ENCODE measurements at places on chromosomes 4 and X. TPM values are rescaled to one million over a fixed set of nuclear protein-coding genes. Genes with fewer than 3 reads are reported as not detected.

Gene STK32B
- 20.8 TPM for total RNA-seq

Gene SEC24B
- 12.4 TPM for total RNA-seq

Gene SCRG1
- total RNA-seq, result not detected

Gene GRPR
- total RNA-seq, result not detected

Gene PDZD4
- total RNA-seq, result 0.33 TPM

Gene CXCL11
- not detected for total RNA-seq

Gene ADH4
- not detected for total RNA-seq

Gene SYN1
- total RNA-seq, result 0.17 TPM

Gene RTL9
- total RNA-seq, result not detected

Gene RADX
- total RNA-seq, result 0.09 TPM

Gene TMEM154
- total RNA-seq, result 0.95 TPM

Gene NWD2
- total RNA-seq, result under 0.01 TPM

Gene EREG
- under 0.01 TPM for total RNA-seq

Gene ZCCHC18
- total RNA-seq, result 0.98 TPM

Gene PNMA3
- total RNA-seq, result not detected

Gene IGBP1
- 118 TPM for total RNA-seq

Gene TEX13B
- not detected for total RNA-seq

Gene SPP1
- total RNA-seq, result not detected

Gene RAB9B
- total RNA-seq, result 1.5 TPM

Gene GYPE
- not detected for total RNA-seq

Gene PSAPL1
- not detected for total RNA-seq

Gene KCNE5
- not detected for total RNA-seq

Gene CT47B1
- not detected for total RNA-seq

Gene NALF2
- total RNA-seq, result 0.17 TPM

Gene PPEF1
- total RNA-seq, result not detected

Gene NUP62CL
- total RNA-seq, result 0.11 TPM

Gene UTP14A
- 24.9 TPM for total RNA-seq

Gene ZBED1
- 35.8 TPM for total RNA-seq

Gene SSX3
- not detected for total RNA-seq

Gene MRPS18C
- 20.5 TPM for total RNA-seq

Gene UGT2B17
- total RNA-seq, result not detected

Gene FOXP3
- total RNA-seq, result under 0.01 TPM

Gene FRG2
- not detected for total RNA-seq

Gene CHRDL1
- total RNA-seq, result not detected

Gene FAM9B
- not detected for total RNA-seq

Gene IQSEC2
- total RNA-seq, result 0.22 TPM

Gene LRAT
- total RNA-seq, result under 0.01 TPM

Gene MAOA
- 114 TPM for total RNA-seq

Data from dermis lymphatic vessel endothelial cell (primary cell).